Activated CD4-positive, alpha-beta memory T cell treated with anti-CD3 and anti-CD28 coated beads for 36 hours (primary cell): ENCODE measurements at places on chromosomes 1 and 21. TPM values are rescaled to one million over a fixed set of nuclear protein-coding genes. Genes with fewer than 3 reads are reported as not detected.

- DNase-seq = no peak
Measured at GRCh38 chr1:172005856-172006255, 164.6 kb downstream of the DNM3 start.

RHD gene
- total RNA-seq = not detected

DNA sequence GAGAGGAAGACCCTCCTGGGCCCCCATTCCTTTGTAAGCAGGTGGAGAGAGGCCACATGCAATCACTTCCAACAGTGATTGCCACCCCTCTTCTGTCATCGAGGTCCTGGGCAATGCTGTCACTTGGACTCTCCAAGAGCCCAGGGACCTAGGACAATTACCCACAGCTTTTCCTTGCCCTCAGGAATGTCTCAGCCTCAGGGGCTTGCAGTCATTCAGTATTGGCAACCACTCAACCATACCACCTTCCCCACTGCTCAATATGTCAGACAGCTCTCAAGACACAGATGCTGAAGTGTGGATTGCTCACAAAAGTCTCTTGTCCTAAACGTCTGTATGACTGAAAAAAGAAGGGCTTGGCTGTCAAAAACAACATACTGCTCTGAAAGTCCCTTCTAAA lies 87.8 kb downstream of the PTPN14 start:
- no peak for DNase-seq

DNA sequence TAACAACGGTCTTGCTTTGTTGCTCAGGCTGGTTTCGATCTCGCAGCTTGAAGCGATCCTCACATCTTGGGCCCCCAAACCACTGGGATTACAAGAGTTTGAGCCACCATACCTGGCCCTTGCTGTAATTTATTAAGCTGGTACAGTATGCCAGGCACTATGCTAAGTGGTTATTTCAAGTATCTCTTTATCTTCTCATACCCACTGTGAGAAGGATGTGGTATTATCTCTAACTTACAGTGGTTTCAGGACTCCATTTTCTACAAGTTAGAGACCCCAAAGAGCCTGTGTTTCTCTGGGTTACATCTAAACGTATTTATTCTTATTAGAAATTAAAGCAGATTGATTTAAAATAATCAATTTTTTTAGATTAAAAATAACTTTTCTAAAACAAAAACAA lies 8.1 kb upstream of the ST3GAL3 start:
- DNase-seq = no peak

ANKRD34A gene
- total RNA-seq = 4.6 TPM

- no peak for DNase-seq
Measured at GRCh38 chr1:9696793-9697192, 45.3 kb downstream of the PIK3CD start.

DNA sequence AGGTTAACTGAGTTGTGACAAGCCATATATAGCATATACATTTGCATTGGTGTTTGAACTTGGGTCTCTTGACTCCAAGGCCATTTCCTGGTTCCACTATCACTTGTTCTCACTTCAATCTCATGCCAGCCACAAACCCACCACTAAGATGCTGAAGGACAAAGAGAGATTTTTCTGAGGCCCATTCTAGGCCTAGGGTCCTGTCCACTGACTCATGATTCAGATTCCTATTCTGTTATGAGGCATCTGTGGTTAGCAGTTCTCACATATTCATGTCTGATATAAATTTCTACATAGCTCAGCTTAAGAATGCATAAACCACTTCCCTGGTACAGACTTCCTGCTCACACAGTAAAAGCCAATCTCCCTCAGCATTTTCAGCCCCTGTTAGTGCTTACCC lies 326.1 kb upstream of the BEND5 start:
- DNase-seq = no peak

DNA sequence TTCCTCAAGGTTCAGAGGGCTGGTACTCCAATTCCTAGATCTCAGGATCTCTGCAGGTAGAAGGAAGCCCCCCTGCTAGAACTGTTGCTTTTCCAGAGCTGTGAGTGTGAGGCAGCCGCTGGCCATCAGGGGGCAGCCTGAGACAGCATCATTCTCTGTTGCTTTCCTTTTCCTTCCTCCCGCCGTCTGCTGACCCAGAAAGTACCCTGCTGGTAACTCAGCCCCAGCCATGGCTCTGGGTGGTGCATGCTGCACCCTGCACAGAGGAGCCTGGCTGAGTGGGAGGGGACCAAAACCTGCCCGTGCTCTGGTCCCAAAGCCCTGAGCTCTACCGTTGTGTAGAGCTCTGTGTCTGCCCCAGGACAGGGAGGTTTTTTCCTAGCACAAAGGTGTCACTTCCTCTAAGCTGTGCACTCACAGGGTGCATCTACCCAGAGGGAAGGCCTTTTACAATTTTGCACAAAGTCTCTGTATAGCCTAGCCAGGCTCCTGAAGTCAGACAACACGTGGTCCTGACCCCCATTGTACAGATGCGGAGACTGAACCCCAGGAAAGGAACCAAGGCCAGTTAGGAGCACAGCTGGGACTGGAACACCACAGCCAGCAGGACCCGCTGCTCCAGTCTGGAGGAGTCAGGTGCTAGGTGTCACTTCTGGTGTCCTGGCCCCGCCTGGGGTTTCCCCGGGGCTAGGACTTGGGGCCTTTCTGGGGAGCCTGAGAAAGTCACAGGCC lies 5.6 kb upstream of the FAM131C start:
- peak; percentile 84 for DNase-seq

PROK1 gene
- total RNA-seq = not detected

GRCh38 chr1:242081446-242081845 lies 82.5 kb upstream of the MAP1LC3C start:
- DNase-seq = no peak

DNA sequence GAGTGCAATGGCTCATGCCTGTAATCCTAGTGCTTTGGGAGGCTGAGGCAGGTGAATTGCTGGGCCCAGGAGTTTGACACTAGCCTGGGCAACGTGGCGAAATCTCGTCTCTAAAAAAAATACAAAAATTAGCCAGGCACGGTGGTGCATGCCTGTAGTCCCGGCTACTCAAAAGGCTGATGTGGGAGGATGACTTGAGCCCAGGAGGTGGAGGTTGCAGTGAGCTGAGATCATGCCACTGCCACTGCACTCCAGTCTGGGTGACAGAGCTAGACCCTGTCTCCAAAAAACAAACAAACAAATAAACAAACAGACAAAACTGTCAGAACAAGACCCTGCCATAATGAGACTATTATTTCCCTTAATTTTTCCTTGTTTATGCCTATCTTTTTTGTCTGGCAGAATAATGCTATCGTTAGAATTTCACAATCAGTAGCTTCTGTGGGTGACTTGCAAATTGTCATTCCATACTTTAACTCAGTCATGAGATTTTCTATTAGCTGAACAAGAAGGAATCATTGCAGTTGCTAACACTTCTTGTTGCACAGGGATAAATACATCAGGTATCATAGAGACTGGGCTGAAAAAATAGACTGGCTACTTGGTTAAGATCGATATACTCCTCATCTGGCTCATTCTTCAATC lies 7.5 kb upstream of the THEM4 start:
- no peak for DNase-seq

DNA sequence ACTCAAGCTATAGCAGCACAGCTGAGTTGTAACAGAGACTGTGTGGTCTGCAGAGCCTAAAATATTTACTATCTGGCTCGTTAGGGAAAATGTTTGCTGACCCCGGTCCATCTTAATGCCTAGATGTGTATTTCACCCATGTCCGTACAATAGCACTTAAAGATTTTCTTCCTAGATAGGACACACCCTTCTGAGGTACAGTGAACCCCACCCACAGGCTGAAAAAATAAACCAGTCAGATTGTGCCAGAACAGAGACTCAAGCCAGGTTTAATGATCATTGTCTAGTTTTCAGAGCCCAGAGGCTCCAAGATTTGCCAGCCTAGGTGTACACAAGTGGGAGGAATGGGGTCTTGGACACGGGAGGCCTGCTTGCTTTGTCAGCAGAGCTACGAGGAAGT lies 5.6 kb downstream of the AMIGO1 start:
- DNase-seq = no peak

- DNase-seq = no peak
Measured at GRCh38 chr1:206451134-206451686, 19.1 kb upstream of the IKBKE start.

NT5C1A gene
- not detected for total RNA-seq

GRCh38 chr1:154772606-154773506 lies 97.2 kb downstream of the KCNN3 start:
- DNase-seq = peak; percentile 55

GRCh38 chr1:45914836-45915235 lies 111.4 kb downstream of the MAST2 start:
- no peak for DNase-seq

- DNase-seq = no peak
Measured at GRCh38 chr1:119340861-119341261, 27.7 kb upstream of the HAO2 start.

GRCh38 chr1:25651824-25652741 lies 35.5 kb downstream of the MAN1C1 start:
- DNase-seq = peak; percentile 5
